Activated CD4-positive, alpha-beta T cell treated with anti-CD3 and anti-CD28 coated beads for 36 hours (primary cell): ENCODE measurements at places on chromosomes 5 and 9.

DNA sequence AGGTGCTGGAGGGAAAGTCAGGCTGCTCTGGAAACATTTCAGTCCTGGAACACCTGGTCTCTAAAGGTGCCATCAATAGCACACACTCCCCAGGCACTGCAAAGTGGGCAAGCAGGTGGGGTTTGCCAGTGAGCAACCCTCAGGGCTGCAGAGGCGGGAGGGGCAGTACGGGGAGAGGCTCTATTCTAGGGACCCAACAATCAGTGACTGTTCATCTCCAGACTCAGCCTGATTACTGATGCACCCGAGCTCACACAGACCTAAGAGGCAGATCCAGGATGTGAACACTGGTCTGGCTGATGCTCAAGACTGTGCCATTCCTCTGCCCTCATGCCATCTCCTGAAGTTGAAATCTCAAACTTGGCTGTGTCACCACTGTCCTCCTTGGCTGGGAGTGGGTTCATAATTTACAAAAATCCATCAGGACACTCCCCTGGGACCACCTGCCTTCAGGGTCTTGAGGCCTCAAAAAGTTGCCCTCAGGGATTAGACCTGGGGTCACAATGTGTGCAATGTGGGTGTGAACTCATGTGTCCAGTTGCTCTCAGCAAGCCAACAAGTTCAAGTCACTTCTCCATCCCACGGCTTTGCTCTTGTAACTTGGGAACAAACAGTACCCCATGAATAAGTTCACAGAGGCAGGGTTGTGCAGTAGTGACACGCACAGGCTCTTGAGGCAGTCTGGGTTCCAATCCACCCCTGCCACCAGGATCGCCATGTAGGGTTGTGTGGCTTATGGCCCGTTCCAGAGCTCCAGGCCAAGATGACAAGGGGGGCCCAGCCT is 19.9 kb upstream of the KCNMB1 start:
- DNase-seq = no peak

GRCh38 chr9:85332487-85332886 is 409.3 kb downstream of the AGTPBP1 start:
- DNase-seq = no peak

DNA sequence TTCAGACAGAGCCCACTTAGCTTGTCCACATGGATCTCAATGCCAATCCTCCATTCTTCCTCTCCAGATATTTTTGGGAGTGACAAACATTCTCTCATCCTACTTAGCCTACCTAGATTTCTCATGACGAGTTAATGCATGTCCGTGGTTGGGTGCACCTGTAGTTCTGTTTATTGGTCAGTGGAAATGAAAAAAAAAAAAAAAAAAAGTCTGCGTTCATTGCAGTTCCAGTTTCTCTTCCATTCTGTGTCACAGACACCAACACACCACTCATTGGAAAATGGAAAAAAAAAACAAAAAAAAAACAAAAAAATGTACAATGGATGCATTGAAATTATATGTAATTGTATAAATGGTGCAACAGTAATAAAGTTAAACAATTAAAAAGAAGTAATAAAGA is 59.0 kb downstream of the BASP1 start:
- no peak for DNase-seq

- DNase-seq = no peak
These were observed 423.3 kb downstream of the SEMA5A start for GRCh38 chr5:9122528-9122927.

- no peak for DNase-seq
These were observed 190.5 kb downstream of the DENND1A start for GRCh38 chr9:123739387-123739786.

DNA sequence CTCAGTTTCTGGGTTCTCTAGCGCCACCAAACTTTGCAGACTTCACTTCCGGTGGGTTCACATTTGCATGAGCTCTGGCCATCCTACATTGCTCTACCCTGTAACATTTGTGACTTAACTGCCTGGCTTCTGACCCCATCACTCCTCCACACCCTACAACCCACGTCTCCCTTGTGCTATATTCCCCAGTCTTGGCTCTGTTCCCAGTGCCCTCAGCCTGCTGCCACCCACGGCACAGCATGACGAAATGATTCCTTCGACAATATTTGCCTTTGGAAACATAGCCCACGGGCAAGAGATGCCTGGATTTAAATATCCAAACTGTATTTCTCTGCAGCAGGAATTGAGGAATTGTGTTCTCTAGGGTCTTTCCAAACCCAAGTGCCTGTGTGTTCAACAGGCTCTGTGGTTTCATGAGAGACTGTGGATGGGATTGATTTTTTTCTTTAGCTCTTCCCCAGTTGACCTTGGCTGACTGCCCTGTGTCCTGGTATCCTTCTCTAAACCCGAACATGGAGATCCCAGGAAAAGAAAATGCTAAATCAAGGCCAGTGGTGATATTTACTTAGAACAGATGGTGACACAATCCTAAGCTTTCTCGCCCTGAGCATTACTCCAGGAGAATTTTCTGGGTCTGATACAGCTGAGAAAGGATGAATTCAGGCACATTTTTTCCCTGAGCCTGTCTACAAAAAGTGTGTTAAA is 44.4 kb upstream of the GRIA1 start:
- DNase-seq = no peak

DNA sequence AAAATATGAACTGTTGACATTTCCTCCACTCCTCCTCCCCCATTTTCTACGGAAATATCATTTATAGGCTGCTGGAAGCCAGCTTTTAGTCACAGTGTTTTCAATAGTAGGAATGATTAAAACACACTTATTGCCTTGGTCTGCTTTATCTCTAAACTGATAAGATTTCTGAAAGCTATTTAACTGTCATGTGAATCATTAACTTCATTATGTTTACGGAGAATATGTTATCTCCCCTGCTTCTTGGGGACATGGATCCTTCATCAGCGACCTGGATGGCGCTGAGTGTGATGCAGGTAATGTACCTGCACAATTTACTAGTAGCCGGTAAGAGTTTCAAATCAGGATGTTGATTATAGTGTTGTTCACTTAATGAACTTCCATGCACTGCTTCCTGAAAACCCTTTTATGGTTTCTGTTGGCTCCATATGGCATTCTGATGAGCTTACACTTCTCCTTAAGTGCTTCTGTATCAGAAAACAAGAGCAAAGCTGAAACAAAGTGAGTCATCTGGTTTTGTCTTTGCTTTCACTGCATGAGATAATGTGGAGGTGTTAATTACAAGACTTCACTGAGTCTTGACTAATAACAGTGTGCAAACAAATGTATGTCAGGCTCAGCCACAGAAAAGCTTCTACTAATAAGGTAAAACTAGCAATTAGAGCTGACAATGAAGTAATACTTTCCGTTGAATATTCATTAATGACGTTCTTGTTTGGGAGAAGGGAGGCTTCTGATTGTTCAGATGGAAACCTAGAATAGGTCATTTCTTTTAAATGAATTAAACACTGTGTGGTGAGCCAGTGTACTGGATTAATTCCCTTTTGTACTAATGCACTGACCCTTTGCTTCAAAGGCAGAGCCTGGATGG is 162.4 kb upstream of the ZNF608 start:
- DNase-seq = no peak

DNA sequence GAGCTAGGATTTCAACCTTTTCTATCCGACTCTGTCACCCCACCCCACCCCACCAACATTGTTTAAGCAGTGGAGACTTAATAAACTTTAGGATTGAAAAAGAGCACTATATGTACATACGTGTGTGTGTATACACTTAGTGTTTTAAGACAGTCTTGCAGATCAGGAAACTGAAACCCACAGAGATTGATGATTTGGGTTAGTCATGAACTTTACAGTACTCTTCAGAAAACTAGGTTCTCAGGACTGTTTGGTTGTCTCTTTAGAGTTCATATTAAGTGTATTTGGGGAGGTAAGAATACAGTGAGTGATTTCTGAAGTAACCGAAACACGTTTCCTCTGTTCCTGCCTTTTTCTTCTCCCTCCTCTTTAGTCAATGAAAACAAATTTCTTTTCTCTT is 1043.1 kb downstream of the TLE1 start:
- DNase-seq = no peak

DNA sequence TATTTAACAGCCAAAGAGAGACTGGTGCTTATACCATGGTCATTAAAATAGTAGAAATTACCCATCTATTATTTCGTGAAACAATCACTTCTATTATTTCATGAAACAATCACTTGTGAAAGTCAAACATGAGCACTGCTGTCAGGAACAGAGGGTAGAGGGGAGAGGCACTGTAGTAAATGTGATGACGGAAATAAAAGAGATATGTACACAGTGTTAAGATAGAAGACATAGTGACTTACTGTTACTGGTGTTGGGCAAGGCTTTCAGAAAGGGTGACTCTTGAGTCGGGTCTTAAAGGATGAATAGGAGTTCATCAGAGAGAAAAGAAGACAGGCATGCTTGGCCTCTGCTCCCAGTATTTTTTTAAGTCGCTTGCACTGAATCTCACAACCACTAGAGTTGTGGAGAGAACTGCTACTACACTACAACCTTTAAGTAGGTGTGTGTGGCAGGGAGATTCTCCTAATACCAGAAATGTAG is 162.6 kb upstream of the GNA14 start:
- no peak for DNase-seq

GRCh38 chr5:131305906-131306305 is 42.1 kb downstream of the CDC42SE2 start:
- DNase-seq = no peak

DNA sequence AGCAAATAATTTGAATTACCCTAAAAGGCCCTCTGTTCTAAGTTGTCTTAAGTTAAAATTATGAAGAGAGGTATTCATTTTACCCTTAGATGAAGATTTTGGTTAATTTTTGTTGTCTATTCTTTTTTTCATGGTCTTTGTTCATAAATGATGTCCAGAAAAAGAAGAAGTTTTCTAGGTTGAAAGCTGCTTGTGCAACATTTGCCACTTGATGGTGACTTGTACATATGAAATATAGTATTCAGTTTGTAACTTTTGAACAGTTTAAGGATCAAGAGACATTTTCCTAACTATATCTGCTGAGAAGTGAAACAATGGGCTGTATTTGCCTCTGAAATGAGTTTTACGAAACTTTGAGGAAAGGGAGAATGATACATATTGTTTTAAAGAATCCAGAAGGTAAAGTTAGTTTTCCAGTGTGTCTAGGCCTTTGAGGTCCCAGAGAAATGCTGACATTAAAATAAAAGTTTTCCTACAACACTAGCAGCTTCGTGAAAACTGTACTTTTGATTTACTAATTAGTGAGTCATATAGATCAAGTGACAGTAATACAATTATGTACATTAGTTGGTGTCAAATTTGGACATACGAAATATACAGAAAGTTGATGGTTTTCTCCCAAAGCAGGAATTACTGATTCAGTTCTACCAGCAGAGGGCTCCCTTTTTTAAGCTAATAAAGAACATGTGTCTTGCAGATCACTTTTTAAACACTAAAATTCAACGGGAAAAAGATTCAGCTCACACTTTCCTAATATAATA is 70.5 kb downstream of the PIK3R1 start:
- DNase-seq = no peak

DNA sequence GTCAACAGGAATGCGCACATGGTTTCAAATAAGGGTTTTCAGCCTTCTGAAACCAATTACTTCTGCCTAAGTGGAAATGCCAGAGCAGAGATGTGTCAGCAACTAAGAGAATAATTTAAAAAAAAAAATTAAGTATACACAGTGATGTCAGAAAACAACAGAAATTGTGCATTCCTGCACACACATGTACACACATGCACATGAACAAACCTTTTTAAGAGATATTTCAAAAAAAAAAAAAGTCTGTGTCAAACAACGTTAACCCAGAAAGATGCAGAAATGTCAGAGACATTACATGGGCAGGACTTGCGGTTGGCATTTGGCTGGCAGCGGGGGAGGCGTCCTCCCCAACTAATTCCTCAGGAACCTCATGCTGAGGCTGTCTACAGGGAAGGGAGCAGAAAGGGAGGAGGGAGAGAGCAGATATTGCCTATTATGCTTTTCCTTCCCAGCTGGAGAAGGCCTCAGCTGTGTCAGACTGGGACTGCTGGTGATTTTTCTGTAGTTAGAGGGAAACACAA is 536.9 kb upstream of the WWC1 start:
- no peak for DNase-seq

DNA sequence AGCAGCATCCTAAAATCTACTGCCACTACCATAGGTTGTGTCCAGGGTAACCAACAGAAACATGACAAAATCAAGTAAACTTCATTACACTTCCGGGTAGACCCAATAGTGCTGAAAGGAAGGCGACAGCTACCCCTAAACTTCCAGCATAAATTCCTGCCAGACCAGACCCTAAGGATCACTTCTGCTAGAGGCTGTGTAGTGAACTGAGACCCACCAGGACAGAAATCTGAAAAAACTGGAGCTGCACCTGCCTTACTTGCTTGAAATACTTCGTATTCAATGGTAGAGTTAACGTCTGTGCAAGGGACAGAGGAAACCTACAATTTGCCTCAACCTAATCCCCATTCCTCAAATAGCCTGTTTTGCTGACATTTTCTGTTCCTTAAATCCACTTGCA is 1.0 kb upstream of the SECISBP2 start:
- no peak for DNase-seq

DNA sequence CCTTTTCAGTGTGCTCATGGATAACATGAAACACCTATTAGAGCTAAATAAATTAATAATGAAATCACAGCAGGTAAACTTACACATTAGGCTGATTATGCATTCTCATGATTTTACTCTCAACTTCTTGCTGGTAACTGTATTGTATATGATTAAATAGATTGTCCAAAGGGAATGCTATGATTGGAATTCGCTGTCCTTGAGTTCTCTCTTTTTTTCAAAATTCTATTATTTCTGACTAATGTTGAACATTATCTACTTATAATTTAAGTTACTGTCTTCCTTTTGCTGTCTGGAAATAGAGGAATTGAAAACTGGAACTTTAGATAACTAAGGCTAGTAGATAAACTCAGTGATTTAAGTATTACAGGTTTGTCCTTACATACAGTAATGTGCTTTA is 13.1 kb downstream of the CENPH start:
- DNase-seq = no peak

DNA sequence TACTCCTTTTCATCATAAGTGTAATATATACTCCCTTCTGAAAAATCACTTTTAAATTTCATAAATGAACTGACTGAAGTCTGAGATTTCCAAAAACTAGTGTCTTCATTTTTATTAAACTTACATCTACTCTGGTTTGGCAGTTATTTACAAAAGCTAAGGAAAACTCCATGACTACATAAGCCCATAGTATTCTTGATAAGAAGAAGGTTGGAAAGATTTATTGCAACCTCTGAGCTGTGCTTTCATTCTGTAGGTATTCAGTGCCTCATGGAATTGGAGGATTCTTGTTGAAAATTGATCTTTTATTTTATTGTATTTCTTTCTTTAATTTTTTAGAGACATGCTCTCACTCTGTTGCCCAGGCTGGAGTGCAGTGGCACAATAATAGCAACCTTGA is 41.7 kb downstream of the GNAQ start:
- DNase-seq = no peak
